ENCODE measurements at places on chromosomes 4 and X.

DNA sequence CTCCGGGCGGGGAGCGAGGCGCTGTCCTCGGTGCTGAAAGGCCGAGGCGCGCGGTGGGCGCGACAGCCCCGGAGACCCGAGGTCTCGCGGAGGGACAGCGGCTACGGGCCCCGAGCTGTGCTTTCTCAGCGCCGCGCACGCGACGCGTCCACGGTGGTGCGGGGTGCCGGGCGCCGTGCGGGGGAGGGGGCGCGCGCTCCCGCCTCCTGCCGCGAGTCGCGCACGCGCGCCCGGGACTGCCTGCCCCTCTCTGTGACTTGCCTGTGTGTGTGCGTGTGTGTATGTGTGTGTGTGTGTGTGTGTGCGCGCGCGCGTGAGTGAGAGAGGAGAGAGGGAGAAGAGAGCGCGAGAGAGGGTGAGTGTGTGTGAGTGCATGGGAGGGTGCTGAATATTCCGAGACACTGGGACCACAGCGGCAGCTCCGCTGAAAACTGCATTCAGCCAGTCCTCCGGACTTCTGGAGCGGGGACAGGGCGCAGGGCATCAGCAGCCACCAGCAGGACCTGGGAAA lies at the start of gene GRIA2:
Gene GRIA2, plus strand, starts transcription at position 358 of the 511 bp plus-strand sequence. CDS start 315 bp downstream, outside the sequence.
- no peak for DNase-seq

DNA sequence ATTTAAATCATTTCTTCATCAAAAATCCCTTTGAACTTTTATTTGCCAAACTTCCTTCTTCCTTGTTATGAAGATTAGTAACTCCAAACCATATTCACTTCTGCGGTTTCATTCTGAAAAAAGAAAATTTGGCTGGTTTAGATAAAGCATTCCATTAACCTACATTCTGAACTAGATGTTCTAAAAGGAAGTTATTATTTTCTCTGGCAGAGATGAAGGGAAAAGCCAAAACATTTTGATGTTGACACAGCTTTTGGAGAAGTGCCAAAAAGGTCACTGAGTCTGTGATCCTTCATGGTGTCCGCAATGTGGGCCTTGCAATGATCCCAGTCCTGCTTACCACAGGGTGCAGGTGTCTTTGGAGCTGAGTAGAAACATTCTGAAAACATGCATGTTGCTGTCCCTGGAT lies 36.0 kb downstream of the CXCL8 start:
- no peak for DNase-seq

- DNase-seq = no peak
Observed at GRCh38 chr4:188719794-188720193, 580.6 kb downstream of the TRIML1 start.

DNA sequence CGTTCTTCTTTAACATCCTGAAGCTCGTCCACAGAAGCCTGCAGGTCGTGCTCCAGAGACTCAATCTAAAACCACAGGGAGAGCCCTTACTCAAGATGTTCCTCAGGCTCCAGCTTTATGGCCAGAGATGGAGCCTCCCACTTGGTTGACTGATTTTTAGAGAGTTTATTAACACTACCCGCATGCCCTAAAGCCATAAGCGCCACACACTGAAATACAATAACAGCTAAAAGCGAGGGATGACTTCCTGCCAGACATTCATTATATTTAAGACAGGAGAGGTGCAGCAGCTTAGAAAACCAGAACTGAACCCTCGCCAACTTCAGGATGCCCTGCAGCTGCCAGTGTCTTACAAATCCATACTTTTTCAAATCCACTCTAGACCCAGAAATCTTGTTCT lies 42.0 kb downstream of the SOD3 start:
- DNase-seq = no peak

GRCh38 chr4:156581282-156582063 lies 390.1 kb downstream of the PDGFC start:
- DNase-seq = no peak

- no peak for DNase-seq
Observed at GRCh38 chrX:153885208-153885787, 675 bp downstream of the L1CAM start.

- DNase-seq = no peak
Observed at GRCh38 chr4:3792813-3793212, 26.6 kb downstream of the ADRA2C start.

GRCh38 chr4:123232439-123232838 lies 164.2 kb upstream of the SPRY1 start:
- no peak for DNase-seq

GRCh38 chr4:80074651-80075050 lies 1.6 kb upstream of the ANTXR2 start:
- DNase-seq = no peak

All from CD4-positive, alpha-beta T cell treated with Interleukin-1 beta for 1 hour (primary cell).